Right ventricle myocardium inferior (tissue), 1 donor: ENCODE measurements at places on chromosomes 6 and 20. TPM values are rescaled to one million over a fixed set of nuclear protein-coding genes. Genes with fewer than 3 reads are reported as not detected.

The KHDC1L gene
- not detected for total RNA-seq

GRCh38 chr6:65546894-65547293, 160.1 kb downstream of the EYS start:
- DNase-seq: no peak

- DNase-seq: no peak
Measured at GRCh38 chr20:54608039-54608745, 132.8 kb downstream of the DOK5 start.

GRCh38 chr20:24503352-24503931, 34.0 kb downstream of the SYNDIG1 start:
- DNase-seq: no peak

DNA sequence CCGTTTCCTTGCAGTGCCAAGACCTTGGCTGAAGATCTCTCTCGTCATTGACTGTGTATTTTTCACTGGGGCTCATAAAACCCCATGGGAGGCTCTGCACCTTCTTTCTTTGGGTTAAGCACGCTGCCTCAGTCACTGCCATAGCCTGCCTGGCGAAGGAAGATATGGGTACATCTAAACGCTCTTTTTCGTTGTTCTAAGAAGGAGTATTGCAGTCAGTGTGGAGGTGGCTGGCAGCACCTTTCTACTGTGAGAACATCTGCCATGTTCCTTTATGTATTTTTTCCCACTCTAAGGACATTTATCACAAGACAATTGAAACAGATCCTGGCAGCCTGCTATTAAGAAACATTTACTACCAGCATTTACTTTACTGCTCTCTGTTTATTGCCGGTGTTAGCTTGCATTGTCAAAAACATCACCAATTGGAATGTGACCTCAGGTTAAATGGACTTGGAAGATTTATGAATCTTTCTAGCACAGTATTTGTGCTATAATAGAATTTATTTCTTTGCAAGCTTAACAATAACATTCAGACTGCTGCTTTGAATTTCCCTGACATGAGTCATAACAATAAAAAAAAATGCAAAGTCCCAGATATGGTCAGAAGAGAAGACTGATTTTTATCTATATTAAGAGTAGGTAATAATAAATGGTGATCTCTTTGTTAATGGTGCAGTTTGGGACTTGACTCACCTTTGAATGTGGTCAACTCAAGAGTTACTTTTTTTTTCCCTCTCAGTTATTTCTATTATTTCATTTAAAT, 62.2 kb upstream of the CLDN20 start:
- DNase-seq: no peak

DNA sequence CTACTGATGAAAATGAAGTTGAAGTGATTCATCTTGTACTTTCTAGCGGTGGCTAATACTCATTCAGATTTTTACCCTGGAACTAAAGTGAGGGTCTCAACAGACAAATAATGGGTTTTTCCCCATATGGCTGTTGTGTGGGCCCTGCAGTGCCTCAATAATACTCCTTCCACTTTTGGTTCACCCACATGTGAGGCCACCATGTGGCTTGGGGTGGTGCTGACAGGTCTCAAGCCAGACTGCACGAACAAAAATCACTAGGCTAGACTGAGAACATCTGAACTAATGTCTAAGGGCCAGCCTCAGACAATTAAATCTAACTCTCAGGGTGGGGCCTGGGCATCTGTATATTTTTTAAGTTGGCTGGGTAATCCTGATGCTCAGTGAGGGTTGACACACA, 7.9 kb upstream of the COL12A1 start:
- DNase-seq: no peak

DNA sequence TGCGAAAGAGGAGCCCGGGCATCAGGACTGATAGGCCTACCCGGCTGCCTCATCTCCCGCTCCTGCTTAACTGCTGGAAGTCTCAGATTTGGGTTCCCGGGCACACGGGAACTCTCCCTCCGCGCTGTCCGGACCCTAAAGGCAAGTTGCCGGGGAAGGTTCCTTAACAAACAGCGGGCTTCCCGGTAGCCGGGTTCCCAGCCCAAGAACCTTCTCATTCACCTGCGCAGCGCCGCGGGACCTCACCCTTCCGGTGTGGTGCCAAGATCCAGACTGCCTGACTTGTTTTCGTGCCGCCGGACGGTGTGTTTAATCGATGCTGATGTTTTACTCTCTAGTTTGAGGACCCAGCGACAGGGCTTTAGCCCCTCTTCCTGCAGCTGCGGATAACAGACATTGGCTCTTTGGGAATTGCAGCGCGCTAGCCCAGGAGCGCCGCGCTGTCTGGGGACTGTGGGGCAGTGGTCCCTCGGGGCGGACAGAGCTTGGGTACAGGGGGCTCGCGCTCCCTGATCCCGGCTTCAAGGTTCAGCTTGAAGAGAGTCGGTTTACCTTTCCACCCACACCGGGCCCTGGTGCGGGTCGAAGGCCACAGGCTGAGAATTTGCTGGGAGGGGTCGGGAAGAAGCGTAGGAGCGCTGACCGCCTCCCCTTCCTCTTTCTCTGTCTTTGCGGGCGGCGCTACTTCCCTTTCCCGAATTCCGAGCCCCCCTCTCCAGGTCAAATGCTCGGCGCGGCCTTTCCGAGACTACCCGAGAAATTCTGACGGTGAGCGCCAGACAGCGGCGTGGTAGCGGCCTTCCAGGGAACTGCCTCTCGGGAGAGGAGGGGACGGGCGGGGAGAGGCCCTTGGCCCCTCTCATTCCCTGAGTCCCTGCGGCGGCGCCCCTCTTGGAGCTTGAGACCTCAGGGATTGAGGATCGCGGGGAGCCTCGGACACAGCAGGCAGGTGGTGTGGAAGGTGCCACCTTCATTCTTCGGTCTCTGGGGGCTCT, 17.2 kb downstream of the ABT1 start:
- peak; percentile 59 for DNase-seq
